ENCODE measurements at places on chromosomes 6 and 20.

GRCh38 chr6:79469376-79470246 is 67.6 kb downstream of the LCA5 start:
- DNase-seq, result no peak

- DNase-seq, result no peak
Measured at GRCh38 chr20:44030394-44030793, 115.7 kb downstream of the TOX2 start.

DNA sequence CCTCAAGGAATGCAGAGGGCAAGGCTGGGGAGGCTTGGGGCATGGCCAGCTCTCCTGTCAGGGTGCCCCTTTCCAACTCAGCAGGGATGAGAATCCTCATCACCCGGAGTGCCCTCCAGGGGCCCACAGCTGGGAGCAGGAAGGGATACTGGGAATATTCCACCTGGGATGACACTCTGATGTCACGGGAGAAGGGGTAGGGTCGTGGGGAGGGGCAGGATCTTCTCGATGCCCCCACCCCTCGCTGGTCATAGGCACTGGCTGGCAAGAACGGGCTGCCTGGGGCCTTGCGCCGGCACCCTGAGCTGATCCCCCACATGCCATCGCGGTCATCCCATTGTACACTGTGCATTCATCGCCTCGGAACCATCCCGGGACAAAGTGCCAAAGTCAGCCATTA is 10.6 kb upstream of the NXT1 start:
- DNase-seq, result no peak

DNA sequence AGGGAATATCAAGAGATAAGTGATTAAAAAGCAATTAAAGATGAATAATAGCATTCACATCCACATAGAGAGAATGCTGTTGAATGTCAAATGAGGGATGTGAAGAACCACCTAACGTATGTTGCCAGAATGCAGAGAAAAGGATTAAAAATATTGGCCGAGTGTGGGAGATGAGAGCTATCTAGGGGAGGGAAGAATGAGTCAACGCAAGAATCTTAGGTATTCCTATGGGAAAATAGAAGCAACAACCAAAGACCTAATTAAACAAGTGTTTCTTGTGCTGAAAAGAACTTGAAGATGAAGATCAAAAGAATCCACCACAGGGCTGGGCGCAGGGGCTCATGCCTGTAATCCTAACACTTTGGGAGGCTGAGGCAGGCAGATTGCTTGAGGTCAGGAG is 12.2 kb upstream of the RSPH3 start:
- DNase-seq, result no peak

- DNase-seq, result no peak
Measured at GRCh38 chr6:17965397-17965796, 22.0 kb downstream of the KIF13A start.
